ENCODE measurements at places on chromosomes 7 and 10.

- DNase-seq, result no peak
These were observed 41.2 kb downstream of the PDZD8 start for GRCh38 chr10:117334066-117334465.

- DNase-seq, result no peak
These were observed 175.4 kb downstream of the AUTS2 start for GRCh38 chr7:69773535-69774225.

DNA sequence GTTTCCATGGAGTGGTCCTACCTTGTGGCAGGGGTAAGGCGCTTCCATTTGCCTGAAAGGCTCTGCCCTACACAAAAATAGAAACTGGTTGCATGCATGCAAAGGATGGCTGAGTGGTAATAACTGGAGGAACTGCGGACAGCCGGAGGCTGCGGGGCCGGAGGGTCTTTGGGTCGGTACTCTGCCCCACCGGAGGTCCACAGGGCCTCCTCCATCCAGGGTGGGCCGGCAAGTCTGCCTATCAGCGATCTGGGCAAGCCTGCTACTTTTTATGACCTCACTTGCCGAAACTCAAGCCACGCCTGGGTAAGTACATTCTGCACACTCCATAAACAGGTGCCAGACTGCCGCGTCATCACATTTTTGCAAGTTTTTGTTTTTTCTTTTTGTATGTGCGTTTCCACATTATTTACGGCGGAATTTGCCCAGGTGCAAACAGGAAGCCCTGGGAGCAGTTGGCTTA lies 30.0 kb downstream of the TACC2 start:
- no peak for DNase-seq

DNA sequence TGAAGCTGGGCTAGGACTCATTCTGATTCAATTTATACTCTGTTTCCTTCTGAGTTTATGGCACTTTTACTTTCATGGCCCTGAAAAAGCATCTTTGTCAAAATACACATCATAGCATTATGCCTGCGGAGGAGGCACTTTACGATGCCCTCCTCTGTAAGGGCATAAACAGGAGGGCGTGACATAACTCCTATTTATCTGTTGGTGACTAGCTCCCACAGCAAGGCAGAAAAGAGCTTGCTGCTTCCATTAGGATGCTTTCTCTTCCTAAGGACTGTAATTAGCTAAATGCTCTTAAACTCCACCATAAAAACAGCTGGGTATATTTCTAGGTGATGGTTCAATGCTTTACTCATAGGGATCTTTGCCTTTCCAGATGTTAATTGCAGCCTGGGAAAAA lies 315.2 kb upstream of the GHITM start:
- DNase-seq, result no peak

- DNase-seq, result no peak
These were observed 38.3 kb upstream of the VCL start for GRCh38 chr10:73959484-73960243.
